NCI-H1092 treated with DMSO at 0.1 percent for 48 hours (cell line): ENCODE measurements at places on chromosomes 7 and 10.

DNA sequence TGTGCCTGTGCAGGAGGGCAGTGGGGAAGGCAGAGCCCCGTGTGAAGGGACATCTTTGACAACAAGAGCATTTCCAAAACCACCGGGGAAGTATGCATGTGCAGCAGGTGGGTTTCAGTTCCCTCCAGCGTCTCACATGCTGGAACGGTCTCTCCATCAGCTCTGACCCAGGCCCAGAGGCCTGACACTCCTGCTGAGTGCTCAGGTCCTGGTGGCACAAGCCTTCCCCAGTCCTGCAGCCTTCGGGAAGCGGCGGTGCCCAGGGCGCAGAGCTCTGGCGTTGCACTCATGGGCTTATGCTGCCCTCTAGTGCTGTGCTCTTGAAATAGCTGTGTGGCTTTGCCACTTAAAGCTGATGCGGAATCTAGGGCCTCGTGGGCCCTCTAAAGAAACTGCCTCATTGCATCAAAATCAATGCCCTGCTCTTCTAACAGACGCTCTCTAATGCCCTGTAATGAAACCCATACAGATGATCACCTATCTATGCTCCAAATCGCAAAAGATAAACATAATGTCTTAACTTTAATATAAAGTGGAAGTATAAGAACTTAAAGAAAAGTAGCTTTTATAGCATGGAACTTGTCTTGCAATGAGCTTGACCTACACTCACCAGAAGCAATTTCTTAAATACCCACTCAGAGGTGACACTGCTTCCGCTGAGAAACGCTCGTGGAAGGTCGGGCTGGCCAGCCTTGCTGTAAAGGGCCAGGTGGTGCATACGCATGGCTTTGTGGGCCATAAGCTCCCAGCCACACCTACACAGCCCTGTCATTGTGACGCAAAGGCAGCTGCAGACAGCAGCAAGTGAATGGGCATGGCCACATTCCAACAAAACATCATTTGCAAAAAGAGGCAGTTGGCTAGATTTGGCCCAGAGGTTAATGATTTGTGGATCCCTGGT lies 38.6 kb downstream of the CLRN3 start:
- DNase-seq: peak; percentile 42

DNA sequence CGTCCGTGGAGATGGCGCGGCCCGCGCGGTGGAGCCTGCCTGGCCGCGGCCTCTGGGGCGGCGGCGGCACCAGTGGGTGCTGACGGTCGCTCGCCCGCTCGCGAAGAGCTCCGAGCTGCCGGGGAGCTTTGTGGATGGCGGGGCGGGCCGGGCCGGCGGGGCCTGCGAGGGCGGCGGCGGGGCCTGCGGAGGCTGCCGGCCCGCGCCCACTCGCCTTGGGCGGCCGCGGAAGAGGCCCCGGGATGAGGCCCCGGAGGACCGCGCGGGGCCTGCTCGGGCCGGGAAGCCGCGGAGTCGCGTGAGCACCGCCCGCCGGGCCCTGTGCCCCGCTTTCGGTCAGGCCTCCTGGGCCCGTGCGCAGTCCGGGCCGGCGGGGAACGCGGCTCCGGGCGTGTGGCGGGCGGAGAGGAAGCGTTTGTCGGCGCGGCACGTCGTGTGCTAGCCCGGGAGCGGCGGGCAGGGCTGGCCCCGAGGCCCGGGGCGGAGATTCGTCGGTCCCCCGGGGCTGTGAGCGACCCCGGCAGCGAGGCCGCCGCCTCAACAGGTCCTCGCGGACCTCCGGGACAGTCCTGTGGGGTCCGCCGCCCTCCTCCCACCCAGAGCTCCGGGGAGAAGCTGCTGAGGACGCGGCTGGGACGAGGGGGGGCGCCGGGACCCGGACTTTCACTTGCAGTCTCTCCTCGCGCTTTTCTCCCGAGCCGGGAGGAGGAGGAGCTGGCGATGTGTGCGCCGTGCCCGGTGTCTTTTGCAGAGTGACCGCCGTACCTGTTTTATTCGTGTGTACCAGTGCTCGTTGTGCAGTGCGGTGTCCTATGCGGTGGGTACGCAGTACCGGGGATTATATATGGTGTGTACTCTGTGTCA lies 578 bp downstream of the ZMYND11 start:
- peak; percentile 34 for DNase-seq

DNA sequence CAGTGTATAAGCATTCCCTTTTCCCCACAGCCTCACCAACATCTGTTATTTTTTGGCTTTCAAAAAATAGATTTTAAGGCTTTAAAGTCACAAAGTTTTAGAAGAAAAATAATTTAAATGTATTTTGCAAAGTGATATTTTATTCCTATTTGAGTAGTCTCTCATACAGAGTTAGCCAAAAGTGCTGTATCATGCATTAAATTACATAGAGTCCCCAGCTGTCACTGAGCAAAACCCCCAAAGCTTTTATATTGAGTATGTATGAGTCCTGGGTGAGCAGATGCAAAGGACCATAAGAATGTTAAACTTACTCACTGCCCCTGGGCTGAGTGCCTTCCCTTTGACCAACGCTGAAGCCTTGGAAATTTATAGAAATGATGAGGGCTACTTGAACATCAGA lies 70.4 kb upstream of the PTN start:
- no peak for DNase-seq

DNA sequence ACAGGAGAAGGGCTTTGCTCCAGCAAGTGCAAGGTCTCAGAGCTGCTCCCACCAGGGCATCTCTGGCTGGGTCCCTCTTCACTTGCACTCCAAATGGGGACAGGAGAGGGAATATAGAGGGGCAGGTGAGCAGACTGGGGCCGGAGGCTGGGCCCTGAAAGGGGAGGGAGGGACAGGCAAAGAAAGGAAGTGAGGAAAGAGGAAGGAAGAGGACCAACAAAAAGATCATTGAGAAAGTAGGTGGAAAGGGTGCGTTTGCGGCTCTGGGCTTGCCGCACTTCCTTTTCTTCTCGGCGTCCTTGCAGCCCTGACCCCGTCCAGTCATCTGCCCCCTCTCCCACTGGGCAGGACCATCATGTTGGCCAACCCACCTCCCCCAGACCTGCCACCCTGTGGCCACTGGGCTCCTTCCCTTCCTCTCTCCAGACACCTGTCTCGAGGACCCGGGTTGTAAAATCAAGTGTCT lies 14.0 kb downstream of the ITPRIP start:
- DNase-seq: no peak

- no peak for DNase-seq
Observed at GRCh38 chr7:48173756-48174382, 2.6 kb downstream of the ABCA13 start.

GRCh38 chr10:5942474-5942873 lies 34.9 kb downstream of the IL15RA start:
- no peak for DNase-seq

DNA sequence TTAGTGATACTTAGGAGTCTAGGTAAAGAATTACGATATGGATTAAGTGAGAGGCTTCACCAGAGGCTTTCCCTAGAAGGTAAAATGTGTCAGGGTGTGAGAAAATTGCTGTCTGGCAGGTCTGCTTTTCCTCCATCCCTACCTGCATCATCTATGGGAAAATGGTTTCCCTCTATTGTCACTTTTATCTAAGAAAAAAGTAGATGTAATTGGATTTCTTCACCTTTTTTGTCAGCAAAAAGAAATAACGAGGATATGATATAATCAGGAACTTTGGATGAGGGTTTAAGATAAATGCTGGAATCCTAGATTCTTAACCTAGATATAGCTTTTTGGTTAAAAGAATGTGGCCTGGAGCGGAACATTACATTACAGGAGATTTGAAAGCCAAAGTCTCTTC lies 146.1 kb downstream of the MAGI2 start:
- no peak for DNase-seq

DNA sequence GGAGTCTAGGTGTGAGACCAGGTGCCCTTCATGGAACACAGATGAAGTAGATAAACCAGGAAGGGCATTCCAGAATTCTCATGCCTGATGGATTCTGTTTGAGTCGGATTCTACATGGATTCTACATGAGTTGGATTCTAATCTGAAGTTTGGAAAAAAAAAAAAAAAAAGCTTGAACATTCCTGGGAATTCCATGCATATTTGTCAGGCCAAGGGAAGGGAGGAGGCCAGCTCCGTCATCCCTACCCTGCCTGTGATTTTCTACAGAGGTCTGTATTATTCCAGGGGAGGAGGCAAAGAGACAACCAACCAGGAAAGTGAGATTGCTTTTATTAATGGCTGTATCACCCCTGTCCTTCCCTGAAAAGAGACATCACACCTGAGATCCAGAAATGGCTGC lies 27.8 kb upstream of the EBLN1 start:
- no peak for DNase-seq

GRCh38 chr10:88205842-88206446 lies 342.5 kb downstream of the PTEN start:
- DNase-seq: peak; percentile 4

- DNase-seq: peak; percentile 70
Observed at GRCh38 chr10:125911990-125912389, 15.6 kb downstream of the FANK1 start.

DNA sequence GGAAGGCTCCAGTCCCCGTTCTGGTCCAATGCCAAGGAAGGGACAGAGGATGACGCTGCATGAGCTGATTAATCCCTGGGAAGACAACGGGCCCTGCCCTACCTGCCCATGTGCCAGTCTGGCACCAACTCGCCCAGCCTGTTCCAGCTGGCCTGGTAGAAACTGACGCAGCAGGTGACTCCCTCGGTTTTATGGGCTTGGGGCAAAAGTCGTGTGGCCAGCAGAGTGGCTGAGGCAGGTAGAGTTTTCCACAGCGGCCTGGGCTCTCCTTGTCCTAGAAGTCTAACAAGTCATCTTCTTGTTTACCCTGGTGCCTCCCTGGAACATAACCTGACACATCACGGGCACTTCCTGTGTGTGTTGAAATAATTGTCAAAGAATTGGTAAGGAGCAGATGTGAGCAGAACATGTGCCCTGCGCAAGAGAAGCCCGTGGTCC lies 20.4 kb upstream of the LMTK2 start:
- no peak for DNase-seq

DNA sequence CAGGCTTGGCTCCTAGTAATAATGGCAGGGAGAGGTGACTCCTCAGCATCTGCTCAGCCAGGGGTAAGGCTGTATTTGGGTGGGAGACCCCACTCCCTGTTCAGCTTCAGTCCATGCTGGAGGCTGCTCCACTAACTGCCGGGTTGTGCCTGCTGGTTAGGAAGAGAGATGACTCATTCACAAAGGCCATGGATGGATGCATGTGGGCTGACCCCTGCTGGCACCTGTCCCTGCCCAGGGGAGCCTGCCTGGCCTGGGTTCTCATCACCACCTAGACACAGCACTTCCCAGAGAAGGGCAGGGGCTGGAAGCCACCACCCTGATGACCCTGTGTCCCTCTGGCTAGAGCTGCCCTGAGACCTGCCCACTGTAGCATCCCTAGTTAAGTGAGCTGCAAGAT lies 59.0 kb downstream of the VSTM4 start:
- DNase-seq: no peak

DNA sequence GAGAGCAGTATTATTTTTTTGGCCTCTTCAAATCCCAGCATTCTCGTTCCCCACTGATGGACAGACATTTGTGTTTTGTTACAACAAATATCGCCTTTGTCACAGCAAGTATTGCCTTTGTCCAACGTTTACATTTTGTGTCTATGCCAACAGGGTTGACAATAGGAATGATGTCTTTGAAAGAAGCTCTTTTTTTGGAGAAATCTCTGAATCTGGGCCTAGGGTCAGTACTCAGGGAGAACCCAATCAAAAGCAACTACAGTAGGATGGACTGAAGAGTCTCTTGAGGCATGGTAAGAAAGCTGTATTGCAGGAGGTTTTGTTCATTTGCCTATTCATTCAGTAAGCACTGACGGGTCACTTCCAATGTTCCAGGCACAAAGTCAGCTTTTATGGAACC lies 57.7 kb upstream of the KLF14 start:
- DNase-seq: no peak

- DNase-seq: no peak
Observed at GRCh38 chr7:110918949-110919548, 171.9 kb upstream of the LRRN3 start.

- no peak for DNase-seq
Observed at GRCh38 chr10:15563246-15563645, 156.5 kb downstream of the ITGA8 start.

DNA sequence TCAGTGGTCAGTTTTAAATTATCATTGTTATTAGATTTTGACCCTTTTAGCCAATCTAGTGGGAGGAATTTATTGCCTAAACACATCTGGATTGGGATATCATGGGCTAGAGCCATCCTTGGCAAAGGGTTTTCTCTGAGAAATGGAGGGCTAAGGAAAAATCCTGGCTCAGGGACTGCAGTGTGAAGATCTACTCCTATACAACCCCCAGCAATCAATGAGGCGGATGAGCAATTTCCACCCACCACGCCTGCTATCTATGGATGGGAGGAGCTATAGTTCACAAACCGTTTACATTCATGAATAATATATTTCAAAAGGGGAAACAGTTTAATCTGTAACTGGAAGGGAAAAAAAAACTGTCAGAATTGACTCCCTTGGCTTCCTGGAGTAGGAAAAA lies 2.7 kb downstream of the CAV1 start:
- DNase-seq: no peak

GRCh38 chr10:68989317-68989990 lies 851 bp downstream of the KIFBP start:
- peak; percentile 46 for DNase-seq

- no peak for DNase-seq
Observed at GRCh38 chr10:44647877-44648542, 263.1 kb upstream of the CXCL12 start.

- DNase-seq: no peak
Observed at GRCh38 chr7:94431619-94432280, 37.1 kb downstream of the COL1A2 start.

DNA sequence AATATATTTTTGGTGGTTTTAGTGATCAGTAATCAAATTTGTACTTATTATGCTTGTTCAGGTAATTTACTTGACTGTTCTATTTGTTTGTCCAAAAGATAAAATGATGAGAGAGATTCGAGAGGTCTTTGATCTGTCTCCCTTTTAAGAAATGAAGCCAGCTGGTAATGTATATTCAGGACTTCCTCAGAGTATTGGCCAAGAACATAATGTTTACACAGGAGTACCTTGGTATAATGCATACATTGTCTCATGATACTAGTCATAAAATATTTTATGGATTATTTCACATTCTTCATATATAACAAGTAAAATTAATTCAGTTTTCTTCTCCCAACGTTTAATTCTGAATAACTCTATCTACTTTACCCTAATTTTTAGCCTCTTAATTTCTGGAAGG lies 100.9 kb downstream of the REEP3 start:
- no peak for DNase-seq

DNA sequence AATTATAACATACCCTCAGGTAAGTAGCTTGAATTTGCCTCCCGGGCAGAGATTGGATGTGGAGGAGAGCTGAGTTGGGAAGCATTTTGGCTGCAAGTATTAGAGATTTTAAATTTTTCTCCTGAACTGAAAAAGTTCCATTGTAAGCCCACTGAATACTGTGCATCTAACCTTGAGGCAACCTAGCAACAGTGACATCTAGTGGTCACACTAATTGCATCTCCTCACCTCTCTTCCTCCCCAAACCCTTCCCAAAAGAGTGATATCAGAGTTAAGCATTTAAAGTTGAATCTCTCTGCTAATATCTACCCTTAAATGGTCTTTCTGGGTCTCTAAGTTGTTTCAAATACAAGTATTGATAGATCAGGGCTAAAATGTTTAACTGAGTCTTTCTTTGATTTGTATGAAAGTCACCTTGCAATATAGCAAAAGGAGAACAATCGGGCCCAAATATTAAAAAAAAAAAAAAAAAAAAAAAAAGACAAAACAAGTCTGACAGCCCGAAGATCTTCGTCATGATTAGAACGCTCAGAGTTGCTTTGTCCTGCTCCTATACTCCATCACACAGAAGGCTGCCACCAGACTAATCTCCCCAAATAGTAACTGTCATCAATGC lies 40.4 kb upstream of the DLX5 start:
- peak; percentile 78 for DNase-seq

- DNase-seq: no peak
Observed at GRCh38 chr7:22150221-22150620, 204.5 kb upstream of the CDCA7L start.

- DNase-seq: no peak
Observed at GRCh38 chr7:132203021-132203420, 373.2 kb downstream of the PLXNA4 start.
